Activated CD4-positive, alpha-beta T cell treated with anti-CD3 and anti-CD28 coated beads, Interleukin-2, Interleukin-6, amounts not matched to agents 100 ng/mL and 50 ng/mL, durations not matched to agents 16 hours and 8 hours (primary cell): ENCODE measurements at places on chromosomes 2 and 18.
A peak's percentile ranks its signal among the peaks of the same experiment; 100 is the strongest.

DNA sequence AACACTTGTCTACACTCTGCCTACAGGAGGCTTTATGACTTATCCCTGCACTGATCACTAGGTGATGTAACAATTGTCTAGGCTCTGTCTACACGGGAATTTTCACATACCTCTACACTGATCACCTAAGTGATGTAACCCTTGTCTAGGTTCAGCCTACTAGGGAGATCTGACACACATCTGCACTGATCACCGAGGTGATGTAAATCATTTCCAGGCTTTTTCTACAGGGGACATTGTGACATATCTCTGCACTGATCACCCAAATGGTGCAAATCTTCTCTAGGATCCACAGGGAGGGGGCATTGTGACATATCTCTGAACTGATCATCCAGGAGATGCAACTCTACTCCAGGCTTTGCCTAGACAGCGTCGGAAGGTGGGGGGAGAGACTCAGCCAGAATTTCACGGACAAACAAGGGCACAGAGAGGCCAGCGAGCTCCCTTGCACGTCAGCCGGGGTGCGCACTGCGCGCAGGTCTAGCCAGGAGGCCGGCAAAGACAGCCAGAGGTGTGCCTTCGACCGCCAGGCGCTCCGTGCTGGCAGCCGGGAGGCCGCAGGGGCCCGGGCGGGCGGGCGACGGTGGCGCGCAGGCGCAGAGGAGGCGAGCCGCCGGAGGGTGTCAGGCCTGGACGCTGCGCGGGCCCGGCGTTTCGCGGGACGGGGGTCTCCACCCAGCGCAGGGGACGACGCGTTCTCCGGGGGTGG is 46.9 kb upstream of the USP14 start:
- DNase-seq, result peak; percentile 71

DNA sequence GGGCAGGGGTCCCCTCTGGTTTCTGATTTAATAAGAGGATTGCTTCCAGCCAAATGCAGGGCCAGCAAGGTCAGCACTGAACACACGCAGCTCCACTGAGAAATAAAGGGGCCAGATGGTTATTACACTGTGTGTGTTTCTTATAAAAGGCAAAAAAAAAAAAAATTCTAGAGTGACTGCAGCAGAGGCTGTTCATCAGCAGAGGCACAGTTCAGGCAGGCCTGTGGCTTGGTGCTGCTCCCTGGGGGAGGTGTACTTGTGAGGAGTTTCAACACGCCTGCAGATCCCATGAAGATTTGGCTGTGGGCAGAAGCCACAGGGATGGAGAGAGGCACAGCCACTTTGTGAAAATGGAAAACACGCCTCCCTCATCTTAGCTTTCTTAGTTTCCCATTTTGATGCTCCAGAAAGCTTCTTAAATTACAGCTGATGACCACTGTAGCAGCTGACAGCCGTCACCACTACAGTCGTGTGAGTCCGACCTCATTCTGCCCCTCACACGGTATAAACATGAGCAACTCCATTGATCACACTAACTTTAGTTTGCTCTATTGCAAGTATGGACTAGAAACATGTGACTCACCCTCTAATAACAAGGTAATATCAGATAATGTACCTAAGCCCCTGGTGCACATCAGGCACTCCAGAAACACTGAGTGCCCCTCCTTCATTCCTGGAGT is 726.5 kb upstream of the RAB6C start:
- DNase-seq, result no peak

DNA sequence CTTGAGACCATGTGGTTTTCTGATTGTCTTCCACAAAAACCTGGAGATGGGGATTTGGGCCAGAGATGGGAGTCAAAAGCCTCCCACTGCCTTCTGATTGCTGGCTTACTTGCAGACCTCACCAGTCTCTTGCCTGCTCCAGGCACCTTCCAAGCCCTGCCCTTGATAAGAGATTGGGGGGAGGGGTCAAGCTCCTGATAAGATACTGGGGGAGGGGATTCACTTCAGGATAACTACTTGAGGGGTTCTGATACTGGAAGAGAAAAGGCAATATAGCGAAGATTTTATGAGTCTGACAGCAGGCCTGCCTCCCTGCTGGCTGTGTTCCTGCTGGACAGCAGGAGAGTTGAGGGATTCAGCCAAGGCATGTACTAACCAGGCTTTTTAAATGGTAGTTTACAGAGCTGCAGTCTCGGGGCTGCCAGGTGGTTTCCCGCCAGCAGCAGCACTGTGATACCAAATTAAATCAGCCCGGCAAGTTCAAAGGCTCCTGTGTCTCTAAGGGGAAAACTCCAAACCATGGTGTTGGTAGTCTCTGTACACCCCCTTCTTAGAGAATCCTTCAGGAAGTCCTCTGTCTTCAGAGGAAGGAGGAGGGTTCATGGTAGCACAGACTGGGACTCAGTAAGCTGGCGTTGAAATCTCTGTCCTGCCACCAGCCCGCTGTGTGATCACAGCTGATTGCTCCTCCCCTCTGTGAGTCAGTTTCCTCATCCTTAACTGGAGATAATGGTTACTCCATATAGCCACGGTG is 58.3 kb downstream of the FBXO36 start:
- DNase-seq, result peak; percentile 59

- DNase-seq, result no peak
These were observed 150.3 kb downstream of the PLEKHA3 start for GRCh38 chr2:178630581-178630980.

GRCh38 chr2:183459466-183459865 is 335.2 kb downstream of the NUP35 start:
- DNase-seq, result no peak

GRCh38 chr2:201084863-201085262 is 13.1 kb downstream of the NDUFB3 start:
- no peak for DNase-seq

DNA sequence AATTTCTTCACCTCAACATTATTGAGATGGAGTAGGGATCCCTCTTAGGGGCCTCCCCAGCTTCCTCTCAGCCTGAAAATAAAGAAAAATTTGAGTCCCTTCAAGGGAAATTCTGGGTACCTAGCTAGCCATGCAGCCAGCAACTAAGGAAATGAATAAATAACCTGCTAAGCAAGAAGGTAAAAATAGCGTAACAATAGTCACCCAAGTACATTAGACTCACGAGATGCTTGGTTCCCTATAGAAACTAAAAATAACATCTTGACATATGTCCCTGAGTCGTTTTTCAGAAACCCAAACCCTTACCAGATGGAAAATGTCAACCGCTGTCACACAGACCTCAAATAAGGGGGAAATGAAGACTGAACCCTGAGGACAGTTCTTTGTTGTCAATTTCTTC is 51.9 kb downstream of the CACNB4 start:
- no peak for DNase-seq

GRCh38 chr2:45229411-45229810 is 220.2 kb upstream of the SIX2 start:
- no peak for DNase-seq

DNA sequence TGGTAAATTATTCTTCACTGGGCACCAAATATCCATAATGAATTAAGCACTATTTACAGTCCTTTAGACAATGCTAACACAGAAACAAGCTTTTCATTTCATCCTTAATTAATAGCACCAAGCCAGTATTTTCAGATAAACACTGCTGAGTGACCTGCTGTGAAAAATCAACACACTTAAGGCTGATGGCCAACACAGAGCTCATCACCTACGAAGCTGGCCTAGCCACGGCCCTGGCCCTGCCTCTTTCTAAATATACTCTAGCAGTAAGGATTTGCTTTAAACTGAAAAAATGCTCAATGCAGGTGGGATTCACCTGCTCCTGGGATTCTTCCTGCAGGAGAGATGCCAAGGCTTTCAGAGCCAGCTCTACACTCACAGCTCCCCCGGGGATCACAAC is 18.4 kb downstream of the CYB5A start:
- no peak for DNase-seq
